ENCODE measurements at places on chromosomes 5 and 9.

- no peak for DNase-seq
These were observed 319.1 kb downstream of the NTRK2 start for GRCh38 chr9:84988621-84989020.

DNA sequence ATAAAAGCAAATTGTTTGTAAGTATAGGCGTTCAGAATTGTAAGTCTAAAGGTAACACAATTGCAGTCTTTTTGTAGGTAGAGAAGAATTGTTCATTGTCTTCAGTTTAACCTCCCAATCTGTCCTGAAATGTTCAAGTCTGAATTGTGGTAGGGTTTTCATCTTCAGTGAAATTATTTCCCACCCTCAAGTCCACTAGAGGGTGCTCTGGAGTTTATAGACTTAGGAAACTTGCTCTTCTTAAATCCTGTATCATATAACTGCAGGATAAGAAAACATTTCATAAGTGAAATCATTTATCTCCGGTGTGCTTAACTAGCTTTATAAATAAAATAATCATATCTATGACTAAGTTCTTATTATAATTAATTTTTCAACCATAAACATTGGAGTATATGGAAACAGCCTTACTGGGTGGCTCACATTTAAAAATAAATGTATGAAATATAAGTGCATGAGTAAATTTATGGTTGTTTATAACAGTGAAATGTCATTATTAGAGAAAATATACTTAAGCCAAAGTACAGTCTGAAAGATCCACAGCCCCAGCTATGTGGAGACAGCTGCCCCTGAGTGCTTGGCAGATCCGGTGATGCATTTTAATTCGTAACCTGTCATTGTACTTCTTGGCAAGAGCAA lies 182.4 kb upstream of the OTULINL start:
- DNase-seq, result no peak

DNA sequence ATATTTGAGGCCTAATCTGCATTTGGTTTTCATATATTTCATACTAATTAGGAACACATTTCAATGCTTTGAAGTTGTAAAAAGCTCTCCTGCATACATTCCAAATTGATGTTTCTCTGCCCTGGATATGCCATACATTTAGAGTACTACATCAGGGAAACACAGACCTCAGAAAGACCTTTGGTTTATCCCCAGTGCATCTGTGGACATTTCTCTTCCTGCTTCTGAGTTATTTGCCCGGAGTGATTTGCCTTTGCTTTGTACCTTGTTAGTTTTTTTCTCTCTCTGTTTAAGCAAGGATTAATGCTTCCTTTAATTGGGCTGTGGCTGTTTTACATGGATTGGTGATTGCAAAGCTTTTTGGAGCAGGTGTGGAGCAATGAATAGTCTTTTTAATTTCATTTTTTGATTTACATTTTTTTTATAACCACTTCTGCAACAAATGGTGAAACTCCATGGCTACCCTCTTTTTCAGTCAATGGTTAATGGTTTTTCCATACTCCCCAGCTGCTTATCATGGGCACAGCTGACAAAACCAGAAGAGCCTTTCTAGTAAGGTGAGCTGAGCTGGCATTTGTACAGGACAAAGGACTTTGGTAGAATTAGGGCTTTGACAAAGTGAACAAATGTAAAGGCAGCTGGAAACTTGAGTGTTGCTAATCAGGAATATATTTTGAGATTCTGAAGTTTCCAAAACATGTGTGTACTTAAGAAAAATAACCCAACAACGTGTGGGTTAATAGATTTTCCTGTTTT lies 54.2 kb downstream of the ZSWIM6 start:
- DNase-seq, result no peak

GRCh38 chr9:73683862-73684591 lies 532.4 kb downstream of the ANXA1 start:
- peak; percentile 19 for DNase-seq

GRCh38 chr5:135643881-135644766 lies 65.3 kb upstream of the CXCL14 start:
- DNase-seq, result no peak

DNA sequence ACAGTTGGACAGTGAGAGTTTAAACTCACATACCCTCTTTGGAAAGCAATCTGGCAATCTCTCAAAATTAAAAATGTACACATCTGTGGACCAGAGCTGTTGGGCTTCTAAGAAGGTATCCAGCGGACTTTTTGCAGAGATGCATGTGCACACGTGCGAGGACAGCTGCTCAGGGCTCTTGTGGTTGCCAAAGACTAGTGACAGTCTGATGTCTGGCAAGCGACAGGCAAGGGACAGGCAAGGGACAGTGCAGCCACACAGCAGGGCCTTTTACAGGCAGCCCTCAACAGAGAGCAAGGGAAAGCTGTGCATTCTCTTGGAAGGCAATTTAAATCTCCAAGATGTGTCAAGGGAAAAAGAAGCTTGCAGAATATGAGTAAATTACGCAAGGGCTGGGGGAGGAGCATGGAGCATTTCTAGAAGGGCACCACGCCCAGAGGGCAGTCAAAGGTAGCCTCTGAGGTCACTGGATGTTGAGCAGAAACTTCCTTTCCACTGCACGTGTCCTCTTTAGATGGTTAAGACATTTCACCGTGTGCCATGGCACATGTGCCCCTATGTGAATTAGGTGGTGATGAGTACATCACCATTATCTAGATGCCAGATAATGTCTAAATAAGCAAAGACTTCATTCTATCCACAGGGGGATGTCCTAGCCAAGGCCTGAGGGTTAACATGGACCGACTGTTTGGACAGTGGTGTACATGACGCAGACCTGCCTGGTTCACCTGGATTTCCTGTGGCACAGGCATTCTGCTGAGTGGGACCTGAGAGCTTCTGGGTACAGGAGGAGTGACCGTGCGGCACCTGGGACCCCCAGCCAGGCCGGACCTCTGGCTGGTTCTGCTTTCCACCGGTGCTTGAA lies 9.1 kb downstream of the GFPT2 start:
- no peak for DNase-seq

DNA sequence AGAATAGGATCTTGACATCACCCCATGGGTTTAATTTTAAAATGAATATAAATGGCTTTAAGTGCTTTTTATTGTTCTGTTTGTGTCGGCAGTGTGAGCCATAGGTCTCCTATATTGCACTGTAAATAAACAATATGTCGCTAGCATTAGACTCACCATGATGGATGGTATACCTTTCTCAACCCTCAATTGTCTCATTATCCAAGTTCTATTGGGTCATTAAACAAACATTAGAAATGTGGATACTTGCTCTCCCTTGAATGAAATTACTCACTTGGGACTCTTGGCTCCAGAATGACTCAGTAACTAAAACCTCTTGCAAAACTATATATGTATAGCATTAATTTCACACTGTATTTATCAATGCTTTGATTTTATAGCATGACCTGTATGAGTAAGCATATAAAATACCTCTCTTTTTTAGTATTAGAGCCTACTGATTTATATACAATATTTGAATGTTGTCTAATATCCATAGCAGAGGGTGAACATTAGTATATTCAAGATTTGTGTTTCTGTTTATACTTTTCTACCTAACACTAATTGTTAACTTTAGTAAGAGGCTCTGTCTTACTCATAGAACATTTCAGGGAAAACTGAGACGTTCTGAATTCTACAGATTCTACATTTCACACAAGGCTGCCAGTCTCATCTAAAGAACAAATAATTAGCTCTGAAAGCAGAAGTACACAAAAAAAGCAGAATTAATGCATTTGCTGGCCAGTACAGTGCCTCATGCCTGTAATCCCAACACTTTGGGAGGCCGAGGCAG lies 303.8 kb upstream of the PRR16 start:
- no peak for DNase-seq

GRCh38 chr9:121637713-121638220 lies 13.7 kb upstream of the DAB2IP start:
- DNase-seq, result no peak

GRCh38 chr5:5080790-5081189 lies 59.3 kb upstream of the ADAMTS16 start:
- peak; percentile 69 for DNase-seq

GRCh38 chr9:115211413-115212124 lies 93.6 kb upstream of the TNC start:
- DNase-seq, result no peak

DNA sequence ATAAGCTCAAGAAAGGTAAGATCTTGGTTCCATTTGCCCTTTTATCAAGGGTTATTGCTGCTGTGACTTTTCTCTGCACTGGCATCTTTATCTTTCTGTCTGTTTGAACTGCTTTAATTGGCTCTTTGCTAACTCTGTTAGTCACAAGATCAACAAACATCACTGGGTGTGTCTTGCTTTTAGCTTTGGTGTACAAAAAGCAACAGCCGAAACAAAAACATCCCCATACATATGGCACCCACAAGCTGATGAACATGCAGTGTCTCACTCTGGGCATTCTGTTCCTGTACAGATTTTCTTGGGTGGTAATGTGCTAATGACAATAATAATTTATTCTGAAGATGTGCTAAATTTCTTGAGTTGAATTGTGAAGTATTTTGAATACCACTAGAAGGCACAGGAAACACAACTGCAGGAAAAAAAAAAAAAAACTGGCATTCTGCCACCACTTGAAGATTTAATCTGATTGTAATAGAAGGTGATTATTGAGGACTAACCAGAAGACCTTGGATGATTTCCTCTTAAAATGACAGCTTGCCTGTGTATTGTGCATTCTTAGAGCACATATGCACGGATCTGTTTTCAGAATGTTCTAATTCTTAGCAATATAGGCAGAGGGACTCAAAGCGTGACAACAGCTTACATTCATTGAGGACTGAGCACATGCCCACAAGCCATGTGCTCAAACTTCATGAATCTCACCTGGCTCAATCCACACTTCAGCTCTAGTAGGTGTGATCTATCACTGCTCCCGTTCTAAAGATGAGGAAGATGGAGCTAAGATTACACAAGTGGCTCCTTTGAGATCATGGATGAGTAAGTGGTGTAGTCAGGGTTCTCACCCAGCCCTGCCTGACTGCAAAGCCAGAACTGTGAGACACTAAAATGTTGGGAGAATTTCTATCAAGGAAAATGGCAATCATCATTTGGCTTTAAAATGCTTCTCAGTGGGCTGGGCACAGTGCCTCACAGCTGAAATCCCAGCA lies 96.4 kb downstream of the EBF1 start:
- no peak for DNase-seq

- no peak for DNase-seq
These were observed 86.1 kb upstream of the CEP78 start for GRCh38 chr9:78149702-78150291.

DNA sequence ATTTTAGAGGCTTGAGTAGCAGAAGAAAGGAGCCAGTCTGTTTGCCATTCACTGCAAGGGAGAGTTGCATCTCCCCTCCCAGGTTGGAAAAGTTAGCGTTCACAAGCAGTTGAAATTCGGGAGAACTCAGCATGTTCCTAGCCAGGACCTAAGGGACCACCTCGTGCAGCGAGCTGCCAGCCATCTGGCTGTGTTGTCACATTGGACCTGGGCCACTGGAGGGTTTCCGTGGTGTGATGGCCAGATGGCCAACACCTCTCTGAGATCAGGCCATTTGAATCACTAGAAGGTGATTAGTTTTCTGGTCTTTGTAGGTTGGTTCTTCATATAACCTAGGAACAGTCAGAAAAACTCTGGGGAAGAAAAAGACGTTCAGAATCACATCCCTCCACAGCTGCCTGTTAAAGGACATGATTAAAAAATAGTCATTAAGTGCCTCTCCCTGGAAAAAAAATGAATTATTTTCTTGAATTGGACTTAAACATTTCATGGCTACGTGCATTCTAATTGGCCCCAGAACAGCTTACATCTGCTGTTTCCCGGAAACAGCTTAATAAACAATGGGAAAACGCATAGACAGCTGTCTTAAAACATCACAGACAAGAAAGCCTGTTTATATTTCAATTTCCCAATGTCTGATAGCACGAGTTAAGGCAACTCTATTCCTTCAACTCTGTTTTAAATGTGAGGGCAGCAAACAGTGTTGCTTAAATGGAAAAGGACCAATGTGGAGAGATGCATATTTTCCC lies 303.9 kb downstream of the TENT4A start:
- DNase-seq, result no peak

DNA sequence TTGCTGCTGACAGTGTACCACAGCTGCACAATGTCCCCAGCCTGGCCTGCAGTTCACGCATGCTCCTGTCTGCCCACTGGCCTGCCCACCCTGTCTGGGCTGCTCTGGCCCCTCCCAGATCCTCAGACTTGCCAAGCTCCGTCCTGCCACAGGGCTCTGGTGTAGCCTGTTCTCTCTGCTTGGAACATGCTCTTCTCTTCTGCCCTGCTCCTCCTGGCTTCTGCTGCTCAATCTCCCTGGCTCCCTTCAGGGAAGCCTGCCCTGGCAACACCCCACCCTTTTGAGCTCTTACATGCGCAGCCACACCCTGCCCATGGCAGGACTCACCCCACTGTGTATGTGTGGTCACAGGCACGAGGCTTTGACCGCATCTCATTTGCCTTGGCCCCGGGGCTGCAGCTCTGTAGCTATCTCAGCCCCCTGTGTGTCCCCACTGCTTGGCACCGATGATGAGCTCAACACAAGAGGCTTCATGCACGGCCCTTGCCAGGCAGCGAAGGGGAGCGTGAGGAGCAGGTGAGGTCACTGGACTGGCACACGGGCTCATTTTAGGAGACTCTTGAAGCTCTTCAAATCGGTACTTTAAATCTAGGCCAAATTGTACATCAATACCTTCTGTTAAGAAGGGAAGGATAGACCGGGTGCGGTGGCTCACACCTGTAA lies 20.4 kb upstream of the BRD3 start:
- DNase-seq, result no peak

DNA sequence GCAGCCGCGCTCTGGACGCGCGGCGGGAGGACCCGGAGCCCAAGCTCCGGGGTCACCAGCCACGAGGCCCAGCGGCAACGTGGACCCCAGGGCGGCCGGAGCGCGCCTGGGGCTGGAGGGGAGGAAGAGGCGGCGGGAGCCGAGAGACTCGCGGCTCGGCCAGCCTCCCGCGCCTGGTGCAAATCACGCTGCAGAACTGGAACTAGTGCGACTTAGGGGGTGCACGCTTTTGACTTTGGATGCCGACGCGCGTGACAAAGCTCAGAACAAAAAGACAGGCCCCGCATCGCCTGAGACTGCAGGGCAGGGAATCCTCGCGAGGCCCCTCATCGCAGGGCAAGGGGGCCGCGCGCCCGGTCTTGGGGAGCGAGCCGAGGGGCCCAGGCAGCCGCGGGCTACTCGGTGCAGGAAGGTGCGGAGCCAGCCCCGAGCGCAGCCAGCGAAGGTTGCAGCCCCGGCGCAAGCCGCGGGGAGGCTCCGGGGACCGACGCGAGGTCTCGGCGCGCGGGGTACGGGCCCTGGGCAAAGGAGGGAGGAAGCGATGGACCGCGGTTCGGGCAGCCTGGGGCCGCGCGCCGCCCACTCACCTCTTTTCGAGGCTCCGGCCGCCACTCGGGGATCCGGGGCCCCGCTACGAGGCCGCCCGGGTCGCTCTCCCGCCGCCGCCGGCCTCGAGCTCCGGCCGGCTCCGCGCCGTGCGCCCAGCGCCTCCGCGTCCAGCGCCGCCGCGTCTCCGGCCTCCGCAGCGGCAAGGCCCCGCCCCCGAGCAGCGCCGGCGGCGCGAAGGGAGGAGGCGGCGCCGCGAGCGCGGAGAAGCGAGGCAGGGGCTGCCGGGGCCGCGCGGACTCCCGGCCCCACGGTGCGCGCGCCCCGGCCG lies at the start of gene GOLM1:
Gene GOLM1, minus strand, starts transcription at position 735 of the 877 bp plus-strand sequence. CDS start 20,238 bp downstream, outside the sequence.
- no peak for DNase-seq

GRCh38 chr5:52269859-52270258 lies 517.9 kb upstream of the ITGA1 start:
- DNase-seq, result no peak

- DNase-seq, result no peak
These were observed 10.4 kb downstream of the CDK5RAP2 start for GRCh38 chr9:120569556-120569955.

- DNase-seq, result no peak
These were observed 21.3 kb downstream of the TRMO start for GRCh38 chr9:97900738-97901565.

GRCh38 chr9:6711403-6711802 lies 46.4 kb upstream of the KDM4C start:
- no peak for DNase-seq

- no peak for DNase-seq
These were observed 649 bp downstream of the CCDC187 start for GRCh38 chr9:136303066-136303824.
